ENCODE measurements at places on chromosomes 1 and 21.

DNA sequence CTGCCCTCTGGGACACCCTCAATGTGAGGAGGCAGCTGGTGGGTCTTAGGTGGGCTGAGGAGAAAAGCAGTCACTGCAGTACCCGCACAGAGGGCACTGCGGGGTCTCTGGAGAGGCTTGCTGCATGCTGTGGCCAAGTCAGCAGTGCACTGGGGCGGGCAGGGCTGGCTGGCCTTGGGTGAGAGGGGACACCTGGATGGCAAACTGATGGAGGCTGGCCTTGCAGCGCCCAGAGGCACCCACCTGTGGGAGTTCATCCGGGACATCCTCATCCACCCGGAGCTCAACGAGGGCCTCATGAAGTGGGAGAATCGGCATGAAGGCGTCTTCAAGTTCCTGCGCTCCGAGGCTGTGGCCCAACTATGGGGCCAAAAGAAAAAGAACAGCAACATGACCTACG lies 3.2 kb downstream of the ELF3 start:
- no peak for DNase-seq

GRCh38 chr1:23661887-23662286 lies 29.7 kb upstream of the RPL11 start:
- no peak for DNase-seq

GRCh38 chr1:84206375-84206774 lies 62.3 kb downstream of the PRKACB start:
- no peak for DNase-seq

- DNase-seq, result no peak
These were observed 42.9 kb downstream of the KLHL20 start for GRCh38 chr1:173757666-173758065.

Data from cerebellar nuclear complex (tissue), 1 donor.